ENCODE measurements at places on chromosomes 6 and 20. TPM values are rescaled to one million over a fixed set of nuclear protein-coding genes. Genes with fewer than 3 reads are reported as not detected.

GPR6 gene
- total RNA-seq: not detected

- no peaks in the 10 kb centered on the region for H3K4me1 ChIP-seq
- H3K36me3 ChIP-seq: no peaks in the 10 kb centered on the region
- no peak overlapping the region for H3K4me3 ChIP-seq
- no peak overlapping the region for H3K27ac ChIP-seq
- H3K27me3 ChIP-seq: no peaks in the 10 kb centered on the region
These were observed 436.7 kb downstream of the RNF144B start for GRCh38 chr6:18823782-18824386.

DNA sequence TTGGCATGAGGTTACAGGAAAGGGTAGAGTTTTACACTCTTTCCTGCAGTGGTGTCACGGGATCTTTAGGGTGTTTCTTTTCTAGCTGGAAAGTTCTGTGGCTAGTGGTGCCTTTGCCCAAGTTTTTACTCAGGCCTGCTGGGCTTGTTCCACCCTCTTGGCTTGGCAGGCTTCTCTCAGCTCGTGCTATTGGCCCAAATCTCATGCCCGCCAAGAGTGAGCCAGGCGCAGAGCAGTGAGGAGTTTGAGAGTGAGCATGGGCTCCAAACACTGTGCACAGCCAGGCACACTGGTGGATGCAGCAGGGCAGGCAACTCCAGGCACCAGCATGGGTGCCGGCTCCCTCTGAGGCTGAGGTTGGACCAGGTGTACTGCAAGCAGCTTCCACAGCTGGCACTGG is 206.5 kb downstream of the SAMD5 start:
- peaks cover 14% of the 10 kb centered on the region for H3K4me1 ChIP-seq
- H3K27ac ChIP-seq: no peak overlapping the region
- no peaks in the 10 kb centered on the region for H3K27me3 ChIP-seq
- no peak overlapping the region for H3K4me3 ChIP-seq
- DNase-seq: no peak

KIF25 gene
- not detected for total RNA-seq

RAB44 gene
- total RNA-seq: not detected

C20orf144 gene
- 0.16 TPM for total RNA-seq

CD24 gene
- total RNA-seq: 27.1 TPM

CALHM6 gene
- total RNA-seq: not detected

PROCR gene
- 4.1 TPM for total RNA-seq

DNA sequence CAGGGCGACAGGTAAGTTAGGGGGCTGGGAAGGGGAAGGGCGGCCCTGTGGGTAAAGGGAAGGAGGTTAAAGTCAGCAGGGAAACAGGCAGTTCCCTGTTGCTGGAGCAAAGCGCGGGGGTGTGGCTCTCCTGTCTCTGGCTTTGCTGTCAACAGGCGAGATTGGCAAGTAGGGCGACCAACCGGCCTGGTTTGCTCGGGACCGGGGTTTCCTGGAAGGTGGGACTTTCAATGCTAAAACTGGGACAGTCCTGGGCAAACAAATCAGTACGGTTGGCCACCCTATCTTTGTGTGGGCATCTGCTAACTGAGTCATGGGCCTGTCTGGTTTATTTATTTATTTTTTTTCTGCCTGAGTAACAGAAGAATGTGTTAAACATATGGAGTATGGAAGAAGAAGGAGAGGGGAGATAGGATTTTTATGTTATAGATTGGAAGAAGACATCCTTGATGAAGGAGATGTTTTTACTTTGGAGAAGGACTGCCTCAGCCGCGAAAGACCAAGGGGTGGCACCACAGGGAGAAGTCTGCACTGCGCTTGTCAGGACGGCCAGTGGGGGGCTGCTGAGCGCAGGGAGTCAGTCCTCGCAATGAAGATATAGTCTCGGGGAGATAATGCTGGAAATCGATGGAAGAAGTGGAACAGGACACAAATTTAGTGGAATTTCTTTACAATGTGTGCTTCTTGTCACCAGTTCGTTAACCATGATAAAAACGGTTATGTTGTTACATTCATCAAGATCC is 43.4 kb upstream of the ESR1 start:
- no peak overlapping the region for H3K27ac ChIP-seq
- H3K4me1 ChIP-seq: no peaks in the 10 kb centered on the region
- H3K4me3 ChIP-seq: no peak overlapping the region

DLK2 gene
- total RNA-seq: 0.53 TPM

DNA sequence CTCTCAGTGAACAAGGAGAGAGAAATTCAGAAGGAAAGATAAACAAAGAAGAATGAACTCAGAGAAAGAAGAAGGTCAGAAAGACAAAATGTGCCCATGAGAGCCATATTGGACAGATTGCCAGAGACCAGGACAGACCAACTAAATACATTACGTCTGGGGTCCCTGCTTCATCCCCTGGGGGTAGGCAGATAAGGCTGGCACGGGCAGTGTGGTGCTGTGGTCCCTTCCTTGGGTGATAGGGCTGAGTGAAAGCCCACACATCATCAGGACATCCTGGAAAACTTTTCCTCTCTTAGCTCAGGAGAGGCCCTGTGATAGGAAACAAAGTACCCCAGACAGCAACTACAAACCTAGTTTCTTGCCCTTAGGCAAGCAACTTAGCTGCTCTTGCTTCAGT is 13.2 kb upstream of the ARMC12 start:
- no peaks in the 10 kb centered on the region for H3K36me3 ChIP-seq
- no peak overlapping the region for H3K4me3 ChIP-seq
- H3K27ac ChIP-seq: no peak overlapping the region
- H3K27me3 ChIP-seq: no peaks in the 10 kb centered on the region
- no peak for DNase-seq

DNA sequence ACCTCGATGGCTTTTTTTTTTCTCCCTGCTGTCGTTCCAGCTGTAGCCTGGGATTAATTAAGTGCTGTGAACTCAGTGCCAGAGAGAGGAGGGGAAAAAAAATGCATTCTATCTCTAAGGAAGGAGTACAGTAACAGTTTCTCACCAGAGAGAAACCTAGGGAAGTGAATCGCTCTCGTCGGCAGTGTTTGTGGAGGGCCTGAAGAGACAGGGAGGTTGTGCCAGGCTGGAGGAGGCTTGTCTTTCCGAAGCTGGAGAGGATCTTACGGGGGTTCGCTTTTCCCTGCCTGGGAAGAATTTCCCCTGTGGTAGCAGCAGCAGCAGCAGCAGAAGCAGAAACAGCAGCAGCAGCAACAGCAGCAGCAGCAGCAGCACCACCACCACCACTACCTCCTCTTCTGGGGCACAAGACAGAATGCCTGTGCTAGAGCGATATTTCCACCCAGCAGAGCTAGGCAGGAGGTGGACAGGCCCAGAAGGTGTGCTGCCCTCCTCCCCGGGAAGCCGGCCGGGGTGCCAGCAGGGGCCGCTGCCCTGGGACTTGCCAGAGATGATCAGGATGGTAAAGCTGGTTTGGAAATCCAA is 186.5 kb downstream of the PDE7B start:
- peaks cover 5% of the 10 kb centered on the region for H3K27me3 ChIP-seq
- no peak overlapping the region for H3K4me3 ChIP-seq
- no peaks in the 10 kb centered on the region for H3K36me3 ChIP-seq
- no peak overlapping the region for H3K27ac ChIP-seq
- H3K4me1 ChIP-seq: no peaks in the 10 kb centered on the region
- no peak for DNase-seq

- H3K27me3 ChIP-seq: no peaks in the 10 kb centered on the region
- no peak for DNase-seq
- H3K27ac ChIP-seq: no peak overlapping the region
- H3K4me3 ChIP-seq: no peak overlapping the region
- no peaks in the 10 kb centered on the region for H3K4me1 ChIP-seq
These were observed 1229.7 kb downstream of the GRIK2 start for GRCh38 chr6:102623201-102623600.

SLC22A23 gene
- total RNA-seq: 7.3 TPM

KCNG1 gene
- total RNA-seq: 1.5 TPM

SLPI gene
- 0.67 TPM for total RNA-seq
